ENCODE measurements at places on chromosomes 16 and 17. TPM values are rescaled to one million over a fixed set of nuclear protein-coding genes. Genes with fewer than 3 reads are reported as not detected.

- no peak for DNase-seq
- H3K36me3 ChIP-seq: peaks cover 19% of the 10 kb centered on the region
- no peaks in the 10 kb centered on the region for H3K27me3 ChIP-seq
- no peak overlapping the region for H3K27ac ChIP-seq
- H3K4me3 ChIP-seq: no peak overlapping the region
- H3K4me1 ChIP-seq: peaks cover 16% of the 10 kb centered on the region
These were observed 21.2 kb upstream of the BCAS3 start for GRCh38 chr17:60656499-60656898.

GRCh38 chr16:81639348-81639747 lies 139.7 kb upstream of the PLCG2 start:
- no peak for DNase-seq
- H3K27me3 ChIP-seq: no peaks in the 10 kb centered on the region
- H3K4me1 ChIP-seq: peaks cover 11% of the 10 kb centered on the region
- H3K36me3 ChIP-seq: no peaks in the 10 kb centered on the region

GRCh38 chr16:50301626-50302471 lies 35.5 kb downstream of the ADCY7 start:
- DNase-seq: no peak
- H3K4me1 ChIP-seq: no peaks in the 10 kb centered on the region
- H3K27me3 ChIP-seq: no peaks in the 10 kb centered on the region
- H3K36me3 ChIP-seq: peaks cover 43% of the 10 kb centered on the region

The CSH2 gene
- total RNA-seq: not detected
